ENCODE measurements at places on chromosomes 4 and X. TPM values are rescaled to one million over a fixed set of nuclear protein-coding genes. Genes with fewer than 3 reads are reported as not detected.

SERTM2 gene
- total RNA-seq: not detected

GUCY1B1 gene
- total RNA-seq: 46.3 TPM

CLDN34 gene
- not detected for total RNA-seq

PROM1 gene
- total RNA-seq: not detected

RBM10 gene
- total RNA-seq: 48.2 TPM

MAGEB17 gene
- total RNA-seq: 0.09 TPM
